Stimulated activated CD4-positive, alpha-beta T cell treated with anti-CD3 and anti-CD28 coated beads, Interleukin-12 subunit alpha, Interleukin-12 subunit beta, amount 100 ng/mL, for 4 hours (primary cell): ENCODE measurements at places on chromosomes 5 and 9.

GRCh38 chr5:32222723-32223470 is 48.8 kb upstream of the GOLPH3 start:
- DNase-seq, result no peak

- no peak for DNase-seq
Observed at GRCh38 chr9:121486043-121486442, 13.6 kb downstream of the GGTA1 start.

- no peak for DNase-seq
Observed at GRCh38 chr5:135729321-135729786, 105.1 kb upstream of the SLC25A48 start.

DNA sequence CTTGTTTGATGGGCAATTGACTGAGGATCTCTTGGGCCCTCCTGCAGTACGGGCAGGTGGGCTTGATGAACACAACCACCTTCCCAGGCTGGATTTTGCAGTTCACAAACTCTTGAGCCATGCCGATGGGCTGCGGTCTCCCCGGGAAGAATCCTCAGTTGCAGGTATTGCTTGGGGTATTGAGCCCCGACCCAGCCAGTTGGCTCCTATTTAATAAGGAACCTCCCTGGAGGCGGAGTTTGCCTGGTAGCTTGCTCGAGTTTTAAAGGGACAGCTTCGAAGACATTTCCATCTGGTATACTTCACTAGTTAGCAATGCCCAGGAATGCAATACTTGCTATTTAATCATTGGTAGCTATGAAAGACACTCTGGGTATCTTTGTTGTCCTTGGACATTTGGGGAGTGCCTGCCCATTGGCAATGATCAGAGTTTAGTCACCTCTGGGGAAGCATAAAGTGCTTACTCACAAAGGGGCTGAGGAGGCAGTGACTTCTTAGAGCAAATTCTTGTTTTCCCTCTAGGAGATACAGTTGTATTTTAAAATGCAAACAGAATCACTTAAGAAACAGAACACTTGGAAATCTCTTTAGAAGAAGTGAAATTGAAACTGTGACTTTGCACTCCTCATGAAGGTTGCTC is at the start of gene GLRX:
Gene GLRX (minus strand): TSS at position 185 of the 640 bp plus-strand sequence. CDS start 64 bp downstream, at position 121.
- peak; percentile 27 for DNase-seq

DNA sequence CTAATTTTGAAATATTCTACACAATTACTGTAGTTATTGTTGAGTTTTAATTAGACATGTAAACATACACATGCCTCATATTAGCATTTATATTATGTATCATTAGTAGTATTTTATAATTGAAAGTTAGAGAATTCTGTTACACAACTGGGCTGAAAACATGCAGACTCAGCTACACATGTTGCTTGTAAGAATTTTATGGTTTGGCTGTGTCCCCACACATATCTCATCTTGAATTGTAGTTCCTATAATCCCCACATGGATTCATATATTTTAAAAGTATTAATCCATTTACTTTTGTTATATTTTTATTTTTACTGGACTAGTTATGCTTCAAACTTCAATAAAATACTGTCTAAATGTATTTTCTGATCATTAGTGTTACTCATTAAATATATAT is 2075.3 kb upstream of the C9orf72 start:
- DNase-seq, result no peak

- DNase-seq, result no peak
Observed at GRCh38 chr5:112570708-112571444, 151.8 kb upstream of the EPB41L4A start.

DNA sequence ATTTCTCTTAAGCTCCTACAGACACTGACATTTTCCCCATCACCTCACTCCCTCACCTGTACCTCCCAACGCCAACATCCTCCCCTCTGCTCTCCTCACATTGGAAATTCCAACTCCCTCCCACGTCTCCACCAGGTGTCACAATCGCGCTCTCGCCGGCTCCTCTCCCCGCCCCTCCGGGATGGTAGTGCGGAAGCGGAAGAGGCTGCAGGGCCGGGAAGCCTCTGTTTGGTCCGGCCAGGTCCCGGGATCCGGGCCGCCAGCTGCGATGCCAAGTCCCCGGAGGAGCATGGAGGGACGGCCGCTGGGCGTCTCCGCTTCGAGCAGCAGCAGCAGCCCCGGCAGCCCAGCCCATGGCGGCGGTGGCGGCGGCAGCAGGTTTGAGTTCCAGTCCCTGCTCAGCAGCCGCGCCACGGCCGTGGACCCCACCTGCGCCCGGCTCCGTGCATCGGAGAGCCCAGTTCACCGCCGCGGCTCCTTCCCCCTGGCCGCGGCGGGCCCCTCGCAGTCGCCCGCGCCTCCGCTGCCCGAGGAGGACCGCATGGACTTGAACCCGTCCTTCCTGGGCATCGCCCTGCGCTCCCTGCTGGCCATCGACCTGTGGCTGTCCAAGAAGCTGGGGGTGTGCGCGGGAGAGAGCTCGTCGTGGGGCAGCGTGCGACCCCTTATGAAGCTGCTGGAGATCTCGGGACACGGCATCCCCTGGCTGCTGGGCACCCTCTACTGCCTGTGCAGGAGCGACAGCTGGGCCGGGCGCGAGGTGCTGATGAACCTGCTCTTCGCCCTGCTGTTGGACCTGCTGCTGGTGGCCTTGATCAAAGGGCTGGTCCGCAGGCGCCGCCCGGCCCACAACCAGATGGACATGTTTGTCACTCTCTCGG is at the start of gene PLPP6:
Gene PLPP6 (plus strand): TSS at position 187 of the 881 bp plus-strand sequence. CDS start 82 bp downstream, at position 269.
- peak; percentile 60 for DNase-seq

DNA sequence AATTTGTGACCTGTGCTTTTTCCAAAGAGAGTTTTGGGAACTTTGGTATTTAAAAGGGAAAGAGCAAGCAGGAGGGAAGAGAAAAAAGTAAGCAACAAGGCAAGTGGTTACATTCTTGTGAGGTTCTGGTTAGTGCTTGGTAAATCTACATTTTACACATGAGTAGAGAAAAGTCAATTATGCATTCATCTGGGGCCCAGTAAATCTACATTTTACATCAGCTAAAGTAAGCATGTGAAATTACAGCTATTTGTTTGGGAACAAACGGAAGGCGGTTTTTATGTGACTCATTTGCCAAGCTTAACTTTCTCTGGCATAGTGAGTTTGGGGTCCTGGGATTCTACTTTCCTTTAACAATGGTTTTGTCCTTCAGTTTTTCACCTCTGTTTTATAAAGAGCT is 102.2 kb downstream of the SNX18 start:
- no peak for DNase-seq

DNA sequence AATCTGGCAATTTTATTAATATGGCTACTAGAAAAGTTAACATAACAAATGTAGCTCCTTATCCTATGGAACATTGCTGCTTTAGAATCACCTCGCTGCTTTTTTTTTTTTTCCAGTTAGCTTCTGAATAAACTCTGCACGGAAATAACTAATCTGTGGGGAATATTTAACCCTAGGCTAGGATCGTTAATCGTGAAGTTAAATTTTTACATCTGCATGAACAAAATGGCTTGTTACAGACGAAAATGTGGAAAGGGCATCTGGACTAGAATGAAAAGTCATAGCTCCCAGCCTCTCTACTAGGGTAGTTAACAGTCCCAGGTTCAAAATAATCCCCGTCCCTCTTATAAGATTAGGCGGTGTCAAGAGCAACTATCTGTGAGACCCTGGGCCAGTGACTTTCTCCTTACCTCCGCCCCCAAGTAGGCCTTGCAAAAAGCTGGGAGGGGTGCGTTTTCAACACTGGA is 470 bp upstream of the SLC22A5 start:
- DNase-seq, result no peak

GRCh38 chr9:70902692-70903131 is 218.7 kb downstream of the TRPM3 start:
- DNase-seq, result no peak

GRCh38 chr5:145280214-145280613 is 554.9 kb downstream of the PRELID2 start:
- no peak for DNase-seq

DNA sequence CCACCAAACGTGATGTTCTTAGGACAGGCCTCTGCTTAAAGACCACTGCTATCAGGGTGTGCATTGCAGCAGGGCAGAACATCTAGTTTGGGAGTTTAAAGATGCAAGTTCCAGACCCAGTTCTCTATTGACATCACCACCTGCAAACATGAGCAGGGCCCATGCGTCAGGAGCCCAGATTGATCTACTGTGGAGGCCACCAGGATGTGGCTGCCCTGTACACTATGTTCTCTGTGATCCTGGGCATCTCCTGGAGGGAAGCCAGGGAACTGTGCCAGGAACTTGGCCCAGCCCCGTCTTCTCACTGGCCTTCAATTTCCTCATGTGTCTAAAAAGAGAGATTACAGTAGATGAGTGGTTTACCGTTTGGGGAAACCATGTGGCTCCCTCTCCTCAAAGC is 87.1 kb downstream of the PDE6A start:
- no peak for DNase-seq

DNA sequence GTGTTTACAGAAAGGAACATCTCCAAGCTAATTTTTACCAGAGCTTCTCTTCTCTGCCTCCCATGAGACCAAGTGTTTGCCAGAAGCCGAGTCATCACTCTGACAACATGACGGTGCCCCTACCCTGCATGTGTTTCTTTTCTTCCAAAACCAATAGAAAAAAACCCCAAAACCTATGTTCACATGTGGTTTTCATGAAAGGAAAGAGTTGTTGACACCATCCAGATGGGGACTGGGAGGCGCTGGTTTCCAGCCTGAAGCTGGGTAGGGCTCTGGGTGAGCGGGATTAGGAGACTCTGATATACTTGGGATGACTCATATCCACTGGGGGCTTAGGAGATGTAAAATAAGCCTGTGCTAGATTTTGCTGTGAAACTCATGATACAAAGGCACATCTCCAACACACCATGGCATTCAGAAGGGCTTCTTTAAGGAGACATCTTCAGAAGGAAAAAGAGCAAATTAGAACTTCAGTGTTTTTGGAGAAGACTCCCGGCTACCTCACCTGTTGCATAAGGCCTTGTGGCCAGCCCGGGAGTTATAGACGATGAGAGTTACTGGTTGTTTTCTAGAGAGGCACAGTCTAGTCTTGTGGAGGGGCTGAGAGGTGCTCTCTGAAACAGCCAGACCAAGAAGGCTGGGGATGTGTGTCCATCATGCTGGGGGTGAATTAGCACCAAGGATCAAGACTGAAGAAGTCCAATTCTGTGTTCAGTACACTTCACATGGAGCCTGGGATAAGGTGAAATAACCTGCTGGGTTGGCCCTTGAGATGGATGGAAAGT is 108.9 kb upstream of the LHFPL2 start:
- DNase-seq, result no peak

- no peak for DNase-seq
Observed at GRCh38 chr9:126058591-126058990, 268.0 kb upstream of the MVB12B start.

GRCh38 chr5:76365561-76365960 is 37.5 kb upstream of the IQGAP2 start:
- no peak for DNase-seq

DNA sequence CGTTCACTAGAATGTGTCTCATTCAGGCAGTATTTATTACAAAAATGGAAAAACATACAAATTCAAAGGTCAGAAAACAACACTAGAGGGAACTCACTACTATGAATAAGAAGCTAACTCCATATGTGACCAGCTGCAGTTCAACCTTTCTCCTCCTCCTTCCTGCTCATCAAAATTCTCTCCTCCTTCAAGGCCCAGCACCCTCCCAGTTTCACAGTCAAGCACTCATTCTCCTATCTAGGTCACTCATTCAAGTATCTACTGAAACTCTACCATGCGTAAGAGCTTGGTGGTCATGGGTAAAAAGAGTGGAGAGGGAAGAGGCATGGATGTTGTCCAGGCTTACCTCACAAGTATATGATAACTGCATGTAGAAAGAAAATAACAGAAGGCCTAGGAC is 27.7 kb downstream of the ECPAS start:
- no peak for DNase-seq

DNA sequence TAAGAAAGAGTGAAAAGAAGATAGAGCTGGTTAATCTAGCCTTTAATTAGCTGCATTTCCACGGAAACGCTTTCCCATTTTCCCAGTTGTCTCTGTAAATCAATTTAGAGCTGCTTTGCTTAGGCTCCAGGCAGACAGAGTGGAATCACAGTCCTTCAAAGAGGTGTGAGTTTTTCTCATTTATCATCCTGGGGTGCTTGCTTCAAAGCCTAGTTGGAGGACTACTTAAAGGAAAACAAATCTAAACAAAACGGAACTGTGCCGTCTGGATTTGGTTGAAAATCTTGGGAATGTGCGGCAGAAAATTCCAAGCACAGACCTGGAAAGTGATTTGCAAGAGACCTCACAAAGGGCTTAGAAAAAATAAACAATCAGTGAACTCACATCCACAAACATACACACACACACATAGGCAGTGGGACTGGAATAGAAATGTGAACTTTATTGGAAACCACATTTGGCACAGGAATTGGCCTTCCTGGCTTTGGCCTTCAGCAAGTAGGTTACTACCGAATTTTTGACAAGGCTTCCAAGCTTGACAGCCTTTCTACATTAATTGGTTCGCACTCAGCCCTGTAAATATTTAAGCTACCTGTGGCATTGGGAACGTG is 235.2 kb upstream of the SLC24A2 start:
- DNase-seq, result no peak

DNA sequence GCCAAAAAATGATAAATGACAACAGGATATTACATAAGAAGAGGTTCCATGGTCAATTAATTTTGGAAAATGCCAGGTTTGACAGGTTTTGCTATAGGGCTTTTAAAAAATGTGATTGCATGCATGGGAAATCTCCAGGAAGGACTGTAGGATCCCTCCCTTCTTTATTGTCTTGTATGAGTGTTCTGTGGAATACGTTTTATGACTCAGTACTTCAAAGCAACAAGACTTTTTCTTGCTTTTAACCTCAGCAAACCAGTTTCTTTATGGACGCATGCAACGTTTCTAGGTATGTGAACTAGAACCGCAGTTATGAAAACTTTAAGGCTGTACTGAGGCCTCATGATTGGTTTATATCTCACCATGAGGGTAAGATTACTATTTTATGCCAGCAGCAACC is 76.6 kb upstream of the NTRK2 start:
- no peak for DNase-seq

DNA sequence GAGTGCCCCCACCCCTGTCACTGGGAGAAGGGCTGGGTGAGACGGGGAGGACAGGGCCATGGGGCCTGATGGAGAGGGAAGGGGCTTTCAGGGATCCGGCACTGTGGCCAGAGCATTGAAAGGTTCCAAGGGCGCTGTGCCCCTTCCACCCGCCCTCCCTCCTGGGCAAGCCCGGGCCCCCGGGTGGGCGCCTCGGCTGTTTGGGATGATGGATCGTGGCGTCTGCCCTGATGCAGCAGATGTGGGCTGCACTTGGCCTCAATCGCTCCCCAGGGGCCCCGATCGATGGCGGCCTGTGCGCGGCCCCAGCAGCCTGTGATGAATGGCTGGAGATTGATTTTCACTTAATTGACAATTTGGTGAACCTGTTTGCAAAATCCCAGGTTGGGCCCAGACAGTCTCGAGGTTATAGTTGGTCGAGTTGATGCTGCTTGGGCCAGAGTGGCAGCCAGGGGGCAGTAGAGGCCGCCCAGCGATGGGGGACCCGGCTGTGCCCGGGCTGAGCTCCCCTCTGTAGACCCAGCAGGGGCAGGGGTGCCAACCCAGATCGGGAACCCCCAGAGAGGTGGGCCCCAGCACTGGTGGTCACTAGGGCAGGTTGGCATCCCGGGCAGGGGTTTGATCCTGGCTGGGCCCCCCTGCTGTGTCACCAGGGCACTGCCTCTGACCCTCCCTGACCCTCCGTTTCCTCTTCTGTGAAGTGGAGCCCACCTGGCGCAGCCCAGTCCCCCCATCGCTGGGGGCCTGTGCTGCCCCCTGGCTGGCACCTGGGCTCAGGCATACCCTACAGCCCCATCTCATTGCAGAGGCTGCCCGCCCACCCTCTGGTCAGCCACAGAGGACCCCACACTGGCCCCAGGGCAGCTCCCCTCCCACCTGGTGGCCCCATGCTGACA is 34.7 kb downstream of the LHX3 start:
- peak; percentile 52 for DNase-seq
